ENCODE measurements at places on chromosomes 11 and 22.

DNA sequence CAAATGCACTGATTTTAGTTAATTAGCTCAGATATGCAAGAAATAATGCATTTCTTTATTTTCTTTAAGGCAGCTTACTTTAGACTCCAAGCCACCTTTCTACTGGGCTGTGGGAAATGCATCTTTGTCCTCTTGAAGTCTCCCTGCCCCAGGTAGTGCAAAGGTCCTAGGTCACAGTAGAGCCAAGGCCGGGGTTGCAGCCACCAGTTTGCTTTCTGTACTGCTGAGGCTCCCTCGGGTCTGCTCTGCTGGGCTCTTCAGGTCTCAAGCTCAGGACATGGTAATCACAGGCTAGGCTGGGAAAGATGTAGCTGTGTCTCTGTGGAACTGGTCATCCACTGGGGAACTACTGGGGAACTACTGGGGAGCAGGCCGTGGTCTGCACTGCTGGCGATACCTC, 25.4 kb upstream of the THY1 start:
- DNase-seq, result no peak

DNA sequence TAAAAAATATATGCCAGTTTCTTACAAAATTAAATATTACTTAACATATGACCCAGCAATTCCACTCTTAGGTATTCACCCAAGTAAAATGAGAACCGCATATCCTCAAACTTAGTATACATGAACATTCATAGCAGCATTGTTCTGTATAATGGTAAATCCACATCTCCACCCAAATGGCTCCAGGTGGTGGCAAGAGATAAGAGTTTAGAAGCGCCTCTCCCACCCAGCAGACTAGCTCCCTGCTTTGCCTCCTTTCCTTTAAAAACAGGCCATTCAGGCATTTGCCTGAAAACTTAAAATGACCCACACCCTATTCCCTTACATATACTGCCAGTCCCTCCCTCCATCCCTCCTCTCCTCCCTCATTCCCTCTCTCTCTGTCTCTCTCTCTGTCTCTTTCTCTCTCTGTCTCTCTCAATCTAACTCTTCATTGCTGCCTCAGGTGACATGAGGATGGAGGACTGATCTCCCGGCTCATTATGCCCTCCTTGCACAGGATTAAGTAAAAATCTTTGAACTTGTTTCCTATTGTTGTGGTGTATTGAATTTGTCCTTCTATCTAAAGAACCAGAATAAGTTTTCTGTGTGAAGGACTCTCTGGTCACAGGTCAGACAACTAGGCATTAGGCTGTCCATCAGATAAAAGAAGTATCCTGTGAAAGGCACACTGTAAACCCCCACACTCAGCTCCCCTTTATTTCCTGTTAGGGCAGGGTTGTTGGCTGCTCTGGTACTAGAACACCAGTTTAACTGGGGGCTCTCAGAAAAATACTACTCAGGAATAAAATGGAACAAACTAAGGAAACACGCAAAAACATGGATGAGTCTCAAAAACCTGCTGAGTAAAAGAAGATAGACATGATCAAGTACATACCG, 48.3 kb downstream of the RRP8 start:
- DNase-seq, result no peak

DNA sequence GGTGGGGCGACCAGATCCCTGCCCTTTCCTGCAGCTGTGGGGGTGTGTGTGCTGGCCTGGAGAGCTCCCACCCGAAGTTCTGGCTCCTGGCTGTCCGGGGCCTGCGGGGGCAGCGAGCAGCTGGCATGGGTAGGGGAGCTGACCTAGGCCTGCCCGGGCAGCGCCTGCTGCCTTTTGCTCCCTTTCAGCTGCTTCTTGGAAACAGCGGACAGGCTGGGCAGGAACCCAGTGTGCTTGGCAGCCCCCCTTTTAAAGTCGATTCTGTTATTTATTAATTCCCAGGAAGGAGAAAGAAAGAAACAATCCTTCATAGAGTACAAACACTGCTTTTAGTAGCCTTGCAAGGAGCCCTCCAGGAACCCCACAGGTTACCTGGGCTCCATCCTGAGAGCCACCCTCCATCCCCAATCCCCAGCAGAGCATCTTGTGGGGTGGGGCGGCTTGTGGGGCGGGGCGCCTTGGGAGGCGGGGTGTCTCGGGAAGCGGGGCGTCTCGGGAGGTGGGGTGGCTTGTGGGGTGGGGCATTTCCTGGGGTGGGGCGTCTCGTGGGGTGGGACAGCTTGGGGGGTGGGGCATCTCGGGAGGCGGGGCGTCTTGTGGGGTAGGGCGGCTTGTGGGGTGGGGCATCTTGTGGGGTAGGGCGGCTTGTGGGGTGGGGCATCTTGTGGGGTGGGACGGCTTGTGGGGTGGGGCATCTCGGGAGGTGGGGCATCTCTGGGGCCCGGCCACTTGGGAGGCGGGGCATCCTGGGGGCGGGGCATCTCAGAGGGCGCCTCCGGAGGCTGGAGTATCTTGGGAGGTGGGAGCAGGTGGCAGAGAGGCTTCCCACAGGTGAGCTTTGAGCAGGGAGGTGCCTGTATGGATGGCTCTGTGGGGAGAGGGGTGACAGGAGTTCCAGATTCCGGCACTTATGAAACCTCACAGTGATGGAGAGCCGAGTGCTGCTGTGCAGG, 7.0 kb downstream of the CD81 start:
- DNase-seq, result peak; percentile 22

DNA sequence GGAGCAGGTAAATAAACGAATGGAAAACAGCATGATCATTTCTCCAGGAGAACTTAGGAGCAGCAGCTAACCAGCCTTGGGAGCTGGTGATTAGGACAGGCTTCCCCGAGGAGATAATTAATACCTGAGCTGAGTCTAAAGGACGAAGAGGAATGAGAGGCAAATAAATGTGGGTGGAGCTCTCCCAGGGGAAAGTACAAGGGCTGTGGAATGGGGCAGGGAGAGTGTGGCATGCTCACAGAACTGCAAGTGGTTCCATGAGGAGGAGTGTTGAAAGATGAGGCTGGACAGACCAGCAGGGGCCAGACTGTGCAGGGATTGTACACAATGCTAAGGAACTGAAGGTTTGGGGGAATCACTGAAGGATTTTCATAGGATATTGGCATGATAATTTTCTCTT, 14.2 kb upstream of the TLCD5 start:
- DNase-seq, result no peak

DNA sequence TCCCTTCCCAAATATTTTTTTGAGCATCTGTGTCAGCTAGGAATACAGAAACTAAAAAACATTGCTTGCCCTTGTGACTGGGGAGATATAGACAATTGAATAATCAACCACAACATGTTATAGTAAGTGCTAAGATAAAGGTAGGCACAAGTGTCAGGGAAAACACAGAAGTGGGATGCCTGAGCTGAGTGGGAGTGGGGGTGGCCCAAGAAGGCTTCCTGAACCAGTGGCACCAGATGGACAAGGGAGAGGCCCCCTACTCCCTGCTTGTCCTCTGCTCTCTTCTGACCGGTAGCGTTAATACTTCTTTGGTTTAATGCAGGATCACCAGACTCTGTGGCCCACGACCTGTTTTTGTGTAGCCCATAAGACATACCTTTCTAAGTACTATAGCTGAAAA, 48.8 kb downstream of the PACS1 start:
- no peak for DNase-seq

DNA sequence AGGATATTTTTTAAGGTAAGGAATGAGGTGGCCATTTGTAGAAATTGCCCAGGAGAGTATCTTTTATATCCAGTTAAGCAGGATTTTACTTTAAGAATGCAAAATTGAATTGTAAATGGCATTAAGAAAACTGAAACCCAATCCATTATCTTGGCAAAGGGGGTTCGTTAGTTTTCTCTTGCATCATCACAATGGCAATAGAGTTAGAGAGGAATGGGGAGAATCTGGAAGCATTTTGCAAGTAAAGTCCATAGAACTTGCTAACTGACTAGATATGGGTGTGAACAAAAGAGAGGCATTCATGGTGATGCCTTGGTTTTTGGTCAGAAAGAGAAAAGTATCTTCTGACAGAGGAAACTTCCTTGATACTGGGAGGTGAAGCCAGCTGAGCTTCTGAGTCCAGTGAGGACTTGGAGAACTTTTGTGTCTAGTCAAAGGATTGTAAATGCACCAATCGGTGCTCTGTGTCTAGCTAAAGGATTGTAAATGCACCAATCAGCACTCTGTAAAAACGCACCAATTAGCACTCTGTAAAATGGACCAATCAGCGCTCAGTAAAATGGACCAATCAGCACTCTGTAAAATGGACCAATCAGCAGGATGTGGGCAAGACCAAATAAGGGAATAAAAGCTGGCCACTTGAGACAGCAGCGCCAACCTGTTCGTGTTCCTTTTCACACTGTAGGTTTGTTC, 3.6 kb upstream of the CCDC117 start:
- no peak for DNase-seq

GRCh38 chr22:35541254-35541748, 670 bp downstream of the RASD2 start:
- no peak for DNase-seq

- no peak for DNase-seq
These were observed 168.8 kb downstream of the BRD1 start for GRCh38 chr22:49658902-49659280.

- DNase-seq, result no peak
These were observed 7.3 kb upstream of the TBX1 start for GRCh38 chr22:19753090-19753842.

- no peak for DNase-seq
These were observed 1277.2 kb downstream of the JRKL start for GRCh38 chr11:97667057-97667456.

DNA sequence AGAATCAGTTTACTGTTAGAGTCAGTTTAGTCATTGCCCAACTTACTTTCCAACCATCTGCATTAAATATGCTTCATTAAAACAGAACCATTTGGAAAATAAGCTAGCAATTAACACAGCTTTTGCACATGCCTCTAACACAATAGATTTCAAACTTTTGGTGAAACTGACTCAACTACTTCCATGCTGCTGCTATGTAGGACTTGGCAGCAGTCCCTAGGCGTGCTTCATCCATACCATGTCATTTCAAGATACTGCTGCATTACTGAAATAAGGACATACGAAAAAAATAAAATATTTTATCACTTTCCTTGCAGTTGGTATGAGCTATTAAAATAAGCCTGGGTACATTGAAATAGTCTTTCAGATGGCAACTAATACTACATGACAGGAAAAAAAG, 65.5 kb upstream of the SOX6 start:
- no peak for DNase-seq

GRCh38 chr11:73635721-73636120, 10.7 kb upstream of the PLEKHB1 start:
- no peak for DNase-seq

GRCh38 chr11:104658177-104658576, 240.1 kb downstream of the CASP12 start:
- DNase-seq, result no peak

- DNase-seq, result no peak
These were observed 55.4 kb upstream of the B3GNT6 start for GRCh38 chr11:76978818-76979217.

DNA sequence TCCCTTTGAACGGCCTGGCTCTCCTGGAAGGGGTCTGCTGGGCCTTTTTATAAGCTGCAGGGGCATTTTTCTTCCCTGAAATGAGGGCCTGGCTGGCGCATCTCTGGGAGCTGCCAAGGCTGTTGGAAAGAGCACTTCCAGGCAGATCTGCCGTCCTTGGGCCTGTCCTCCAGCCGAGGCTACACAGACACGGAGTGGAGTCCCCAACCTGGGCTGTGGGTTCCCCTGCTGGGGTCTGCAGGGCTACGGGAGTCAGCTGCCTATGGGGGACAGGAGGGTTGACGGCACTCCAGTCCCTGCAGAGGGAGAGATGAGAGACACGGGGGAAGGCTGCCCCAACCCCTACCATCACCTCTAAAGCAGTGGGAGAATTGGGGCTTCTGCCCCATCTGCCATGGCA, 606.6 kb downstream of the TBC1D22A start:
- DNase-seq, result no peak

DNA sequence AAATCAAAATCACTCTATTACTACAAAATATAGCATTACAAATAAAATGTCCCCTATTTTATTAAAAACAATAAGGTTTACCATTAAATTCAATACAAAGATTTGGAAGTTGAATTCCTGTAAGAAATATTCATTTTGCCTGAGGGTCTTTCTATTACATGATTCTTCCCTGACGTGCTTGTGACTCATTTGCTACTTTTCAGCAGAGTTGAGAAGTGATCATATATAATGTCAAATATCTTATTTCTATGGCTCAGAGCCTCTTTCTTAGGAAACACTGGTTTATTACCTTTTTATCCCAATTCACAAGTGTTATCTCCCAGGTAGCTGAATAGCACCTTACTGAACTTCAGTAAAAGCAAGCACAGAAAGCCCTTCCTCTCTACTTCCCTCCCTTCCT, 65.2 kb upstream of the CNTN5 start:
- DNase-seq, result no peak

GRCh38 chr22:43491737-43492136, 79.9 kb downstream of the MPPED1 start:
- DNase-seq, result no peak

DNA sequence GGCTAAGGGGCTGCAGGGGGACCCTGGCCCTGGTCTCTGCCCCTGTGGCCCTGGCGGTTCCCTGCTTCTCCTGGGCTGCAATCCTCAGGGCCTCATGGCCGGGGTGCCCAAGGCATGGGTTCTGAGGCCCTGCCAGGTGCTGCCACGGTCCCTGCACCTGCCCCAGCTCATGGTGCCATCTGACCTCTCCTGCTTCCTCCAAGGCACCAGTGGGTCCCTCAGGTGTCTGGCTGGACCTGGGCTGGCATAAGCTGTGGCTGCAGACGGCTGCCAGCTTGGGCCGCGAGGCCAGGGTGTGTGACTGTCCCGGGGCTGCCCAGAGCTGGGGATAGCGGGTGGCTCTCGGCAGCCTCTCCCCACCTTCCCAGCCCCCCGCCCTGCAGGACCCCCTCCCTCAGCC, 2.0 kb downstream of the INS start:
- DNase-seq, result no peak

- no peak for DNase-seq
These were observed 19.7 kb downstream of the ALG9 start for GRCh38 chr11:111851636-111852035.

DNA sequence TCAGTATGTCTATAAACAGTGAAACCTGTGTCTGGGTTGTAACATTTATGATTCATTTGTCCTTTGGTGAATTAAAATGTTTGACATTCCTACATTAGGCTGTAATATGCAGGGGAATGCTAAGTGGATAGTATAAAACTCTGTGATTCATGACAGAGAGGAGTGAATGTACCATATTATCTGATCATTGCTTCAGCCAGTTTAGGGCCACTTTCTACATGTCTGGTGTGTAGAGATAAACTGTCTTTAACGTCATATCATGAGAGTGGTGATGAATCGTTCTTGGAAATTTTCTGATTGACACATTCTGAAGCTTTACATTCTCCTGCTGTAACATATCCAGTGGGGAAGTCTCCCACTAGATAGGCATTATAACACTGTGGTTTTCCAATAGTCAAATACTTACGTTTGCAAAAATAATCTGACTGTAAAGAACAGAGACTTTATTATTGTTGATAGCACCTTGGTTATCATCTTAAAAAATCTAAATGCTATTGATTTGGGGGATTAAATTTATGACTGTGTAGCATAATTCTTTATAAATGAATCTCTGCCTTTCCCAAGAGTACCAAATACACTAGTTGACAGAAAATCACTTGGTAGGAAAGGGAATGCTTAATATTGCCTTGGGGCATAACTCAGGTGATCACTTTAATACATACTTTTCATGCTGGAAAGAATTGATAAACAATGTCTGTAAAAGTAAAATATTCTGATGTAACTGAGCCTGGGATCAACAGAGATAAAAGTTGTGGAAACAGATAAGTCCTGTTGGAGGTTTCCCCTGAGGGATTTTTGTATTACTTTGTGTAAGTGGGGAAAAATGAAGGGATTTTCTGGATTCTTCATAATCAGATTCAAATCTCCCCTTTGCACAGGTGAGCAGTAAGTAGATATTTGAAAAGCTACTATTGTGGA, 427.9 kb downstream of the JRKL start:
- no peak for DNase-seq
